ENCODE measurements at places on chromosomes 5 and 9. TPM values are rescaled to one million over a fixed set of nuclear protein-coding genes. Genes with fewer than 3 reads are reported as not detected.

The THBS4 gene
- 0.85 TPM for total RNA-seq

The CCDC180 gene
- 2.6 TPM for total RNA-seq

- H3K27ac ChIP-seq = no peak overlapping the region
- H3K36me3 ChIP-seq = no peaks in the 10 kb centered on the region
- H3K27me3 ChIP-seq = peaks cover 2% of the 10 kb centered on the region
- no peak overlapping the region for H3K4me3 ChIP-seq
Measured at GRCh38 chr5:71907608-71908145, 188.6 kb downstream of the CARTPT start.

- H3K4me3 ChIP-seq = no peak overlapping the region
- DNase-seq = peak; percentile 10
- no peaks in the 10 kb centered on the region for H3K27me3 ChIP-seq
- no peaks in the 10 kb centered on the region for H3K36me3 ChIP-seq
- H3K4me1 ChIP-seq = no peaks in the 10 kb centered on the region
Measured at GRCh38 chr5:162068412-162068811, 839 bp downstream of the GABRG2 start.

GRCh38 chr5:114362197-114362976 lies 517 bp downstream of the KCNN2 start:
- H3K4me3 ChIP-seq = peak overlapping the region; percentile 49
- DNase-seq = no peak
- H3K36me3 ChIP-seq = peaks cover 4% of the 10 kb centered on the region
- H3K27me3 ChIP-seq = peaks cover 52% of the 10 kb centered on the region

- no peaks in the 10 kb centered on the region for H3K27me3 ChIP-seq
- H3K27ac ChIP-seq = no peak overlapping the region
- H3K4me1 ChIP-seq = no peaks in the 10 kb centered on the region
- DNase-seq = no peak
- H3K36me3 ChIP-seq = no peaks in the 10 kb centered on the region
- no peak overlapping the region for H3K4me3 ChIP-seq
Measured at GRCh38 chr5:145509336-145510136, 325.6 kb downstream of the PRELID2 start.

DNA sequence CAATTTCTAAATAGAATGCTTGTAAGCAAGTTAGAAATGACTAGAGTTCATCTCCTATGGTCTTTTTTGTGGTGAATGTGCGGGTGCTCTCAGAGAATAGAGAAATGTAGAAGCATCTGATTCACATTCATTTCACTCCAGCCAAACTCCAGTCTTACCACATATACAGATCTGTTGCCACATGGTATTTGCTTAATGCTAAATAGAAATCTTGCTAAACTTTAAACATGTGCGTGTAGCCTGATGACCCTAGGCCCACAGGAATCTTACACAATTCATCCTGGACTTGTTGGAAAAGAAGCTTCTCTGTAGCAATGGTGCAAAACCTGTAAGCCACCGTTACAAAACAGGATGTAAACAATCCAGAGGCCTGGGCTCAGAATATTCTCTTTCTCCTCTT lies 135.2 kb downstream of the PCSK1 start:
- no peaks in the 10 kb centered on the region for H3K4me1 ChIP-seq
- no peaks in the 10 kb centered on the region for H3K36me3 ChIP-seq
- H3K4me3 ChIP-seq = no peak overlapping the region
- no peak for DNase-seq
- H3K27ac ChIP-seq = no peak overlapping the region

- no peaks in the 10 kb centered on the region for H3K27me3 ChIP-seq
- H3K4me1 ChIP-seq = peaks cover 38% of the 10 kb centered on the region
- H3K36me3 ChIP-seq = peaks cover 91% of the 10 kb centered on the region
- no peak overlapping the region for H3K4me3 ChIP-seq
Measured at GRCh38 chr5:886036-886435, 6.6 kb downstream of the BRD9 start.

DNA sequence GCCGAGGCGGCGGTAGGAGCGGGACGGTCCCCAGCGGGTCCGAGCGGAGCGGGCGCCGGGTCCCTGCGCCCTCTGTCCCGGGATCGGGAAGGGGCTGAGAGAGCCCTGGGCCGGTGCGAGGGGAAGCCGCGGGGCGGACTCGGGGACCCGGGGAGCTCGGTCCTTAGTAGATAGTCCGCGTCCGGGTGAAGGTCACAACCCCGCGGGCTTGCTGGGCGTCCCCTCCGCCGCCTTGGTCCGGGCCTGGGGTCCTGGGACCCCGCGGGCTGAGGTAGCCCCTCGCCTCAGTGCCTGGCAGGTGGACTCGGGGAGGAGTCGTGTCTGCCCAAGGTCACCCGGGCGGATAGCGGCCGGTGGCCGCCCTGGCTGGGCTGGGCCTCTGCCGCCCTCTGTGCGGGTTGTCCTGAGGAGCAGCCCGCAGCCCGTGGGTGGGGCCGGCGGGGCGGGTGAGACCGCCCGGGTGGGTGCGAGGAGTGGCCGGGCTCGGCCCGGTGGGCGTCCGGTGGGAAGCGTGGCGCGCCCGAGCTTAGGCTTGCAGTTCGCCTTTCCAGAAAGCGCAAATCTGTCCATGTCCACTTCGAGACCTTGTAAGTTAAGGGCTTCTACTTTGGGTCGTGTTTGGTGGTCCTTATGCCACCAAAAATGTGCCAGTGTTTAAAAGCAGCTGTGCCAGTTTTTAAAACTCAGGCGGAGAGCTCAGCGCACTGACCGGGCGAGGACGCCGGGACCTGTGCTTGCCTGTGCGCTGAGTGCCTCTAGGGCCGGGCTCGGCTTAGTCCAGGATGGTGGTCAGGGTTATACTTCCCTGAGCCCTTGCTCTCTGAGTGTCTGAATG lies 554 bp downstream of the SDHA start:
- H3K27me3 ChIP-seq = no peaks in the 10 kb centered on the region
- peak; percentile 16 for DNase-seq
- H3K36me3 ChIP-seq = peaks cover 40% of the 10 kb centered on the region
- peaks cover 59% of the 10 kb centered on the region for H3K4me1 ChIP-seq

GRCh38 chr5:73352243-73352642 lies 96.3 kb downstream of the FOXD1 start:
- DNase-seq = no peak
- H3K4me1 ChIP-seq = no peaks in the 10 kb centered on the region
- H3K27ac ChIP-seq = no peak overlapping the region
- no peak overlapping the region for H3K4me3 ChIP-seq
- no peaks in the 10 kb centered on the region for H3K36me3 ChIP-seq

DNA sequence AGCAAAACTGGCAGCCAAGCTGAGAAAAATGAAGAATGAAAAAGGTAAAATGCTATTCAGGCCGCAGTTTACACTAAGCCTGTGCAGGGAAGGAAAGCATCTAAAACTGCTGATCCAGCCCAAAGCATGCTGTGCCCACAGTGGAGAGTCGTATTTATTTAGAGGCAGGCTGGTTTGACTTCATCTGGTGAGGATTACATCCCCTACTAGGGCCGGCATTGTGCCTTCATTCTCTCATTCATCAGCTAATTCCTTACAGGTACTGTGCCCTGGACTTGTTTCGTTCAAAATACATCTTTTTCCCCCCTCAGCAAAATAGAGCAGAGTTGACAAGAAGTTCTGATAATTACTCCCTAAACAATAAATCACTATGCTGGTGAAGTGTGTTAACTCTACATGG lies 137.5 kb upstream of the DAP start:
- no peak overlapping the region for H3K4me3 ChIP-seq
- DNase-seq = no peak
- H3K27ac ChIP-seq = no peak overlapping the region
- peaks cover 8% of the 10 kb centered on the region for H3K27me3 ChIP-seq
- no peaks in the 10 kb centered on the region for H3K4me1 ChIP-seq

DNA sequence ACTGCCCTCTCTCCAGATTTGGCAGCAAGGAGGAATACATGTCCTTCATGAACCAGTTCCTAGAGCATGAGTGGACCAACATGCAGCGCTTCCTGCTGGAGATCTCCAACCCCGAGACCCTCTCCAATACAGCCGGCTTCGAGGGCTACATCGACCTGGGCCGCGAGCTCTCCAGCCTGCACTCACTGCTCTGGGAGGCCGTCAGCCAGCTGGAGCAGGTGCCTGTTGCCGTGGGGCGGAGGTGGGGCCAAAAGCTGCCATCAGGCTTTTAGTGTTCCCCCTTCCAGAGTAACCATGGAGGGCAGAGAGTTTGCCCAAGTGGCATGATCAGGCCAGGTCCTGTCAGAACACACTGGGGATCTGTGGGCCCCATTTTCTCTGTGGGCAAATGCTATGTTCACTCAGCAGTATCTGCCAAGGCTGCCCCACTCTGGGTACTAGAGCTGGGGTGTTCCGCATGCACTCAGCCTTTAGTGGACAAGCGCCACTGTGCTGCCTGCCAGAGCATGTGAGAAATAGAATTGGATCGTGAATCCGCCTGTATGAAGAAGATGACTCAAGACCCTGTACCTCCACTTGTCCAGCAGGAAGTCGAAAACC lies 117.1 kb downstream of the DAB2IP start:
- H3K4me3 ChIP-seq = no peak overlapping the region
- peaks cover 4% of the 10 kb centered on the region for H3K27me3 ChIP-seq
- no peaks in the 10 kb centered on the region for H3K36me3 ChIP-seq
- no peaks in the 10 kb centered on the region for H3K4me1 ChIP-seq

DNA sequence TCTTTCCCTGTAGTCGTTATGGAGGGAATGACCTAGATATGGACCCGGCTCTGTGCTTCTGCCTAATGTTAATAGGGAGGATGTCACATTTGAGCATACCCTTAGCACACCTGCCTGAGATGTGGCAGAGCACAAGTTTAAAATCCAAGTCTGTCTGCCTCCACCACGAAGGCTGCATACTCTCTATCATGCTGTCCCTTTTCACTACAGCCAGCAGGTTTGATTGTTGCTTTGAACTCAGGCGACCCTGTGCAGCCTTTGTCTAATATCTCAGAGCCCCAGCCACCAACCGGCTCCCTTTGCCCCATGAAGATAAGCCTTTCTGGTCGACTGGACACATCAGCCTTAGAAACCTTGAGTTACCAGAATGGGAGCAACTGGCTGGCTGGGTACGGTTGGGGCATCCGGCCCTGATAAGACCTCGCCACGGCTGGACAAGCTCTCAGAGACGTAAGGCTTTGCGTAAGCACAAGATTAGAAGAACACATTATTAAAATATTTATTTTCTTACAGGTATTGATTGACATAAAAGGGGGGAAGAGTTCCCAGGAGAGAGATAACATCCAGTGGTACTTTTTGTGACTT lies 222.0 kb upstream of the TRIM32 start:
- no peaks in the 10 kb centered on the region for H3K36me3 ChIP-seq
- DNase-seq = no peak
- H3K4me3 ChIP-seq = no peak overlapping the region
- H3K27ac ChIP-seq = no peak overlapping the region
- peaks cover 6% of the 10 kb centered on the region for H3K4me1 ChIP-seq
- H3K27me3 ChIP-seq = no peaks in the 10 kb centered on the region

GRCh38 chr5:172223901-172224873 lies 30.2 kb downstream of the EFCAB9 start:
- peaks cover 26% of the 10 kb centered on the region for H3K4me1 ChIP-seq
- H3K4me3 ChIP-seq = peak overlapping the region; percentile 32
- H3K27ac ChIP-seq = peak overlapping the region; percentile 83
